ENCODE measurements at places on chromosomes 4 and X.

GRCh38 chr4:106287353-106287969 lies 28.5 kb downstream of the TBCK start:
- peak; percentile 59 for DNase-seq

GRCh38 chrX:11580789-11581188 lies 84.9 kb downstream of the ARHGAP6 start:
- DNase-seq, result no peak

- DNase-seq, result peak; percentile 31
These were observed 512.8 kb downstream of the ANKRD50 start for GRCh38 chr4:124199755-124200154.

GRCh38 chr4:5828005-5828391 lies 64.9 kb downstream of the CRMP1 start:
- no peak for DNase-seq

DNA sequence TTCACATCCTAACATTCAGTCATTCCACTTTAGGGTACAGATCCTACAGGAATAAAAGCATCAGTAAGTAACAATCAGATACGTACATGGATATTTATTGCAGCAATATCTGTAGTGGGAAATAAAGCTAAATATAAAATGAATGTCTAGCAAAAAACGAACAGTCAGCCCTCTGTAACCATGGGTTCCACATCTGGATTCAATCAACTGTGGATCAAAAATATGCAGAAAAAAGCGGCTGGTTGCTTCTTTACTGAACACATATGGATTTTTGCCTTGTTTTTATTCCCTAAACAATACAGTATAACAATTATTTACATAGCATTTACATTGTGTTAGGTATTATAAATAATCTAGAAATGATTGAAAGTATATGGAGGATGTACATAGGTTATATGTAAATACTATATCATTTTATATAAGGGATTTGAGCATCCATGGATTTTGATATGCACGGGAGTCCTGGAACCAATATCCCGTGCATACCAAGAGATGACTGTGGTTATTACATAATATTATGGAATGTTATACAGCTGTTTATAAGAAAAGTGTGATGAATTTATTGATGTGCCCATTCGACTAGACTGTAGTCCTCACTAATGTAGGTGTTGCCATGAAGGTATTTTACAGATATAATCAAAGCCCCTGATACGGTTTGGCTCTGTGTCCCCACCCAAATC lies 132.8 kb downstream of the ARHGEF9 start:
- DNase-seq, result no peak

GRCh38 chr4:532588-533317 lies 33.7 kb downstream of the PIGG start:
- no peak for DNase-seq

- DNase-seq, result peak; percentile 45
These were observed 147.2 kb downstream of the GLRA3 start for GRCh38 chr4:174681723-174682300.

DNA sequence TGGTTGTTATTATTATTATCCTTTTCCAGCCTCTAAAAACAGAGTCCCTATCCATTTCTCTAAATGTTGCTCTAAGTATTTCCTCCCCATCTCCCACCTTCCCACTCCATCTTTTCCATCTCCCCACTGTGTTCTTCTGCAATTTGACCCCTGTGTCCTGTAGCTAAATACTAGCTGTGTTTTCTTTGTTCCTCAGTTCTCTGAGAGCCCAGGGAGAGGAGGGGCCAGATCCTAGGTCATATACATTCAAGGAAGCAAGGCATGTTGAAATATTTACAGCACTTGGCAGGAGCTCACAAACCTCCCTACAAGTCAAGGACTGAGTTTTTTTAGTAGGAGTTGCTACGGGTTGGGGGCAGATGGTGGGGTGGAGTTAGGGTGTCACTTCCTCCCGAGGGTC lies 10.5 kb downstream of the SLC16A2 start:
- no peak for DNase-seq

DNA sequence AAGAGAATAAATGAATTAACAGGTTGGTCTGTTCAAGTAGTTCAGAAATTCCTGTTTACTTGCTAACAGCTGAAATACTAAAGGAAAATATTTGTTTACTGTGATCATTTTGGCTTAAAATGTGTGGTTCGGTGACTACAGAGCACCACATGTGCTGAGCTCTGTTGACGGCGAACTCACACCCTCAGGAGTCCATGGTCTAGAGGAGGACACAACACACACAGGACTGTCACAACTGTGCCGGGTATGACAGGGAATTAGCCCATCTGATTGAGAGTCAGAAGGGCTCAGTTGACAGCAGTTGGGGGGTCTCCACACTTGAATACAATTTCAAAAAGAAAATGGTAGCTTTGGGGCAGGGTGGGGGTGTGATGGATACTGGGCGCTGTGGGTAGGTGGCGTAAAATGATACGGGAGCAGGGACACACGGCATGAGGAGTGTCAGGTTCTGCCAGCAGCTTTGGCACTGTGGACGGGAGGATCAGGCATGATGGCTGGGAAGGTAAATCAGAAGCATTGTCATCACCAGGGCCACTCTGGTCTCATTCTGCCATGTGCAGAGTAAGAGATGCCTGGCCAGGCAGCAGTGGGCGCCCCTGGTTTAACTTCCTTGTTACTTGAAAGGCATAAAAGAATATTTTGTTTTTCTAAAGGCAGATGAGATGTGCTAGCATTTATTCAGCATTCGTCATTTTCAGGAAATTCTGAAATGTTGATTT lies 33.3 kb downstream of the CLDN22 start:
- no peak for DNase-seq

DNA sequence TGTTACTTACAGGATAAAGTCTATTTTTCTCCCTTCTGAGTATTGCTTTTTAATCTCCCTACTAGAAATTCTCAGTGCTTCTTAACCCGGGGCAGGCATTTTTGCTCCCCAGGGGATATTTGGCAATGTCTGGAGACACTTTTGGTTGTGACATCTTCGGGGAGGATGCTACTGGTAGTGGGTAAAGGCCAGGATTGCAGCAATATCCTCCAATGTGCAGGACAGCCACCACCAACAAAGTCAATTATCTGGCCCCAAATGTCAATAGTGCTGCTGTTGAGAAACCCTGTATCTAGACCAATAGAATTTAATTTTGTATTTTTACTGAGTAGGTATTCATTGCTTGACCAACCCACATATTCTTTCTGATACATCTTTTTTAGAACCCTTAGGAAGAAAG lies 669.5 kb upstream of the MAGEB2 start:
- DNase-seq, result no peak

DNA sequence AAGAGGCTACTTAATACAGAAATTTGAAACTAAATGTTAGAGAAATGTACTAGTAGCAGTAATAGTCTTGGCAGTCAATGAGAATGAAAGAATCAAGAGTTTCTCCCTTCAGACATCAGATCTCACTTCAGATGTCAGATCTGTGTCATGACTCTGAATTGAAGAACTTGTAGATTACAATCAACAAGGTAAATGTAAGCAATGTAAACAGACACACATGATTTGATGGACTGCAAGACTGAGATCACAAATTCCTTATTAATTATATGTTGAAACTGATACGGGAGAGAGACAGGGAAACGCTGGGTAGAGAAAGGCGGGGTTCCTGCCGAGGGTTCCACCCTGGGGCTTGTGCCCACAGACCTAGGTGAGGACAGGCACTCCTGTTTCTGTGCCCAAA lies 65.5 kb upstream of the HHIP start:
- no peak for DNase-seq

DNA sequence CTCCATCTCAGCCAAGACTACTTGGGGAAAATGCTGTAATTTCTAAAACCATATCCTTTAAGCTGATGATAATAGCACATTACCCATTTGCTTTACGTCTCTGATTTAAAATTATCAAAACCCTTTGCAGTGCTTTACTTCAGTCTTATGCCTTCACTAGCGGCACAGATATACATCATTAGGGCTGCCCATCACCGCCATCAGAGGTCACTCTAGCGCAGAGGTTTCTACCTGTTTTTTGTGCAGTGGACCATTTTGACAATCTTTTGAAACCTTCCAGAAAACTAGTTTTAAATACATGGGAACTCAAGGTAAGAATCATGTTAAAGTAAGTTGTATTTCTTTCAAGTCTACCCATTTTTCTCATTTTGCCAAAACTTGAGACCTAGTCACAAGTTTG lies 592.5 kb downstream of the PPARGC1A start:
- DNase-seq, result no peak

- DNase-seq, result no peak
These were observed 93.6 kb downstream of the PPP2R2C start for GRCh38 chr4:6378493-6379445.

DNA sequence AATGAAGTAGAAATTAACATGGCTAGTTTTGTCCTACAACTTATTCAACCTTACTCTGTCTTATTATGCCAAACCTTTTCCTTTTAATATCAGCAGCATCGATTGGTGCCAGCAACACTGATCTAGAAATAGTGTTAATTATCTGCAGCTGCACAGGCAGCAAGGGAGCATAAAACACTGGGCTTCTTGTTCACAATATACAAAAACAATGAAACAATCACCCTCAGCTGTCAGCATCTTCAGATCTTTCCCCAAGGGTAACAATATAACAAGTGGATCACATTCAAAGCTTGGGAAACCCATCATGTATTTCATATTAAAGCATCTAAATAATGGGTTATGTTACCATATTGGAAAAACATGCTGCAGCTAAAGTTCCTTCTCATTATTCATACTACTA lies 238.1 kb downstream of the SPOCK3 start:
- no peak for DNase-seq

GRCh38 chrX:65971151-65971550 lies 68.7 kb downstream of the VSIG4 start:
- DNase-seq, result no peak

DNA sequence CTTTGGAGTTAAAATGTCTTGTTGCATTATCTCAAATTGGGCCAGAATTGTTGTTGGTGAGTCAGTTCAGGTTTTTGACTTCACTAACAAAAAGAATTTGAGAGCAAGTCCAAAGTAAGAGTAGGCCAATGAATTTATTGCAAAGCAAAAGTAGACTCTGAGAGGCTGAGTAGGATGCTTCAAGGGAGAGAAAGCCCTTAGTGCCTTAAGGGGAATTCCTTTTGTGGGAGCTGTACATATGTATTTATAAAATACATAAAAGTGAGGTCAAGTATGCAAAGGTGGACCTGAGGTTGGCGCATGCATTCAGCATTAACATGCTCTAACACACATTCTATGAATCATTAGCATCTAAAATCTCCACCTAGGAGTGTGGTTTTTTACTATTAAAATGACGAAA lies 565.4 kb downstream of the GRXCR1 start:
- no peak for DNase-seq

DNA sequence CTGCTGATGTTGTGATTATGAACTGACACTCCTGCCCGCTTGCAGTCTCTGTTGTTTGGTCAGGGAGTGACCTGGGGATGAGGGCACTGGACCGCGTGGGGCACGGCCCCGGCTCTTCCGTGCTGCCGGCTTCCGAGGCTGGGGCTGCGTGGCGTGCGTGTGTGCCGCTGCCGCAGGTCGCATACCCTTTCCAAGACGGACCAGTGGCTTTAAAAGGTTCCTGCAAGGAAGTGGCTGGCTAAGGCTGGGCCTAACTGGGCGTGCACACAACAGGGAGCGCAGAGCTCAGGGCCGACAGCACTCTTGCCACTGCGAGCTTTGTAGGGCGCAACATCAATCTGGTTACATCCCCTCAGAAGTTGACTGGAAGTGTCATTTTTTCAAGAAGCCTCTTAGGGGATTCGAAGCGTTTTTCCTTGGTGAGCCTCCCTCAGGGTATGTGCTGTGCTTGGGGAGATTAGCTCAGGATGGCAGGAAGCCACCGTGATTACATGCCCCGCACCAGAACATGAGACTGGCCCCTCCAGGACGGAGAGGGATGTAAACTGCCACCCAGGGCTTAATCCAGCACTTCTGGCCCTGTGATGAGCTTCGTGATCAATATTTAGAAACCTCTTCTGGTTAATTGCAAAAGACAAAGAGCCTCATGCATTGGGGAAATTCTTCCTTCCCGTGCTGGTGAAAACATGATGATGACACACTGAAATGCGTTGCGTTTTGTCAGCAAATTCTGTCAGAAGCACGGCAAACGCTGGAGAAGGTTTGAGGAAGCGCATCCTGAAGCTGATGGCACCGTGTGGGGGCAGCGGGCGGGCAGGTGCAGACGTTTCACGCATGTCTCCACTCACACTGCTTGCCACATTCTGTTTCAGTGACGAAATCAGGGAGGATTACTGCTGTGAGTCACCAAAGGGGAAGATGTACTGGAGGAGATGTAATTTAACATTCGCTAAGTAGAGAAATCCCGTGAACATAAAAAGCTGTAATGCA lies 11.1 kb downstream of the MAEA start:
- peak; percentile 68 for DNase-seq

- DNase-seq, result no peak
These were observed 375.7 kb downstream of the NLGN4X start for GRCh38 chrX:5852941-5853340.

- DNase-seq, result no peak
These were observed 7.3 kb downstream of the EMCN start for GRCh38 chr4:100510551-100510950.

GRCh38 chrX:31038575-31039326 lies 33.1 kb downstream of the FTHL17 start:
- DNase-seq, result peak; percentile 53

GRCh38 chr4:138724530-138724929 lies 291.1 kb upstream of the NOCT start:
- no peak for DNase-seq

- no peak for DNase-seq
These were observed 3.4 kb downstream of the UGT2A1 start for GRCh38 chr4:69649629-69650028.

DNA sequence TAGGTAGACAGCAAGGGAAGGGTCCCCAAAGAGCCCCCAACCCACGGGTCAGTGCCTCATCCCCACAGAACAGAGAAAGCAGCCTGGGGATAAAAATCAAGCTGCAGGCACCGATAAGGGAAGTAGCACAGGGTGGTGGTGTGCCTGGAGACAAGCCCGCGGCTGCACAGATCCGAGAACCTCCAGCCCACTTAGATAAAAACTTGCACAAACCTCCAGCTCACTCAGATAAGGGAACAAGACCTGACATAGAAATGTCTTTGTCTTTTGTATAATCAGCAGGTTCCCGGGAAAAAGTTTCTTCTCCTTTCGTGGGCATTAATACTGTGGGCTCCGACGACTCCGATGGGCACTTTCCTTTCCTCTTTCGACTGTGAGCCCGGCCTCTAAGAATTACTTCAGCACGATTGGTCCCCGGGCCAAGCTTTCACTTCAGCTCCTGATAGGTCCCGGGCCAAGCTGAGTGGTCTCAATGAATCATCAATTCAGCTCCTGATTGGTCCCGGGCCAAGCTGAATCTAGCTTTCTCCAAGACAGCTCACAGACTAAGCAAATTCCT lies 32.4 kb downstream of the PRDX4 start:
- peak; percentile 5 for DNase-seq

GRCh38 chr4:156261230-156261629 lies 307.6 kb upstream of the CTSO start:
- no peak for DNase-seq

DNA sequence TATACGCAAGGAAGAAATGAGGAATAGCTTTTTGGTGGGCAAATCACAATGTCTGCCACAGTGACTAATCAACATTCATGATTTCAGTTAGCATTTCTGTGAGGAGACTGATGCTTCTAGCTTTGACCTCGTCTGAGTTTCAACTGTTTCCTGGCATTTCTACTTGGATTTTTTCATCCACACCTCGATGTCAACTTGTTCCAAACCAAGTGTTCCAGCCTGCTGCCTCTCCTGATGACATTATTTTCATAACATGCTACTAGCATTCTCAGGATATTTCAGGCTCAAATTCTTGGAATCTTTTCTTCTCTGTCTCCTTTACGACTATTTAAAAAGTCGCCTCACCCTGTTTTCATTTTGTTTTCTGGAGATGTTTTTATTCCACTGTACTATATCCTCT lies 90.3 kb upstream of the TEX13D start:
- DNase-seq, result peak; percentile 21
